ENCODE measurements at places on chromosomes 4 and X. TPM values are rescaled to one million over a fixed set of nuclear protein-coding genes. Genes with fewer than 3 reads are reported as not detected.

Gene UGT2A1
- total RNA-seq = not detected

Gene ATP2B3
- total RNA-seq = 3.7 TPM

Gene NSG1
- total RNA-seq = 54.9 TPM

Gene EOLA2
- total RNA-seq = 20.8 TPM

Gene GPC4
- 22.0 TPM for total RNA-seq

Gene ZNF280C
- total RNA-seq = 9.8 TPM

Gene TEX13D
- not detected for total RNA-seq

Gene SLC35A2
- total RNA-seq = 9.0 TPM

Gene HOPX
- total RNA-seq = 26.4 TPM

Gene GRID2
- total RNA-seq = 19.8 TPM

Gene BGN
- total RNA-seq = 106 TPM

Gene CXCL3
- 1.5 TPM for total RNA-seq

Gene NPY2R
- 1.3 TPM for total RNA-seq

Gene IGFBP7
- total RNA-seq = 290 TPM

Gene CAPN6
- total RNA-seq = 67.9 TPM

Gene SLC9A7
- 21.4 TPM for total RNA-seq

Gene SLC49A3
- total RNA-seq = 3.5 TPM

Gene TMPRSS11E
- not detected for total RNA-seq

Gene GABRA4
- 1.4 TPM for total RNA-seq

Gene INTU
- total RNA-seq = 48.4 TPM

Gene MBNL3
- total RNA-seq = 14.3 TPM

Gene SOX3
- 2.1 TPM for total RNA-seq

Gene CFP
- total RNA-seq = 5.2 TPM

Gene NDNF
- total RNA-seq = 104 TPM

Gene HSFX4
- total RNA-seq = not detected

Gene MUC7
- total RNA-seq = 0.44 TPM

Gene AWAT2
- not detected for total RNA-seq

Gene CYTL1
- 12.9 TPM for total RNA-seq

Gene SSX4
- not detected for total RNA-seq

Gene USP17L21
- not detected for total RNA-seq

Gene FOXR2
- not detected for total RNA-seq

Gene TLR8
- total RNA-seq = 0.49 TPM

Gene CT55
- total RNA-seq = not detected

Gene OTUD6A
- not detected for total RNA-seq

Gene KLHL8
- 58.7 TPM for total RNA-seq

Gene MAPK10
- total RNA-seq = 179 TPM

Gene ZCCHC18
- 8.0 TPM for total RNA-seq

Gene FAM133A
- total RNA-seq = 1.4 TPM

Gene AKAP17A
- total RNA-seq = 49.3 TPM

Gene XAGE2
- total RNA-seq = not detected

Gene RHOXF1
- total RNA-seq = not detected

Gene AMBN
- total RNA-seq = not detected

Gene RBMXL3
- not detected for total RNA-seq

Gene HTN3
- not detected for total RNA-seq

Gene CORIN
- 1.7 TPM for total RNA-seq
